ENCODE measurements at places on chromosomes 3 and 15.
A peak's percentile ranks its signal among the peaks of the same experiment; 100 is the strongest.

DNA sequence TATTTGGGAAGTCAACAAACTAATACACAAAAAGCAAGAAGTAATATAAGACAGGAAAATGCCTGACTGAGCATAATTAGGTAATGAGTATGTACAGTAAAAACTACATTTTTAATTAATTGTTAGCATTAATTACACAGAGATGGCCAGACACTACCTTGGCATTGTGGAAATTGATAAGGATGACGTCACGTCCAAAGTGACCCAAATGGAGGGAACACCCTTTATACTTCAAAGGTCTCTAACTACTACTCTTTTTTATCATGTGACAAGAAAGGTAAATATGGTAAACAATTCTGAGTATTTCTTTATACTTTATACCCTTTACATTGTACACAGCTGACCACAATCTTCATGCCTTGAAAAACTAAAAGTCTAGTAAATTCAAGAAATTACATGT is 22.4 kb upstream of the GUCA1C start:
- no peak for DNase-seq

DNA sequence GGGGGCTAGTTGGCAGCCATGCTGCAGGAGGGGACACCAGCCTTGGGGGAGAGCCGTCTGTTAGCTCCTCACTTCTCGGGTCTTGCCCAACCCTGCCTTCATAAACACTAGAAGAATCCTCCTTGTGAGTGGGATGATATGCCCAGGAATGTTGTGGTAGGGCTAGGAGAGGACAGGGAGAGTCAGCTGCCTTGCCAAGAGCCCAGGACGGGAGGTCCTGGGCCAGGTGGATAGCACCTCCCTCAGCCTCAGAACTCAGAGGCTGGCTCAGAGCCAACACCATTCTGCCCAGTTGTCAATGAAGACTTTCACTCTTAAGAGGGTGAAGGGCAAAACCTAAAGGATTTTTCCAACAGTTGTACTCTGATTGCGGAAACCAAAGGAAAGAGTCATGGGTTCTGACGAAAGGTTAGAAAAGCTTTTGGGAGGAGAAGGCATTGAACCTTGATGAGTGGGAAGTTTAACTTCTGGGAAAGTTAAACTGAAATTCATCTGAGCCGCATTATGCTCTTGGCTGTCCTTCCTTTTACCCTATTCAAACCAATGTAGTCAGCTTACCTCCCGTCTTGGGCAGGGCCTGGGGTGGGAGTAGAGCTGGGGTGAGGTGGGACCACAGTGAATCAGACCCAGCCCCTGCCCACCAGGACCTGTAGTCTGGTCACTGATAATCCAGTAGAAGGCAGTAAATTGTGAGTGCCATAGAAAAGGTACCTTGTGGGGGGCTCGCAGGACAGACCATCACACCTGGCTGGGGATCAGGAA is 81.9 kb downstream of the FAM43A start:
- no peak for DNase-seq

DNA sequence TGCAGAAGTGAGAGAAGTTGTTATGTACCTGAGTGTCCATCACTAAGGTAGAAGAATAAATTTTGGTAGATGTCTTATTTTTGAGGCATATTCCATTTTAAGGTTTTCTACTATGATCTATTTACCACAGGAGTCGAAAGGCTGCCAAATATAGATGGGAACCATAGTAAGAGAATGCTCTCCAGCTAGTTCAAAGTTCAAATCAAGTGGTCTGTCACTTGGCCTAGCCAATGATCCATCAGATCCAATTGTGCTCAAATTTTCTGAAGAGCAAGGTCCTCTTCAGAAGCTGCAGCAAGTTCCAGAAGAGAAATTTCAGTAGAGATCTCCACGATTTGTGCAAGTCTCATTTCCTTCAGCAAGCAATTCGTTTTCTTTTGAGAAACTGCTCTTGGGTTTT is 10.9 kb downstream of the PROS1 start:
- DNase-seq: no peak

DNA sequence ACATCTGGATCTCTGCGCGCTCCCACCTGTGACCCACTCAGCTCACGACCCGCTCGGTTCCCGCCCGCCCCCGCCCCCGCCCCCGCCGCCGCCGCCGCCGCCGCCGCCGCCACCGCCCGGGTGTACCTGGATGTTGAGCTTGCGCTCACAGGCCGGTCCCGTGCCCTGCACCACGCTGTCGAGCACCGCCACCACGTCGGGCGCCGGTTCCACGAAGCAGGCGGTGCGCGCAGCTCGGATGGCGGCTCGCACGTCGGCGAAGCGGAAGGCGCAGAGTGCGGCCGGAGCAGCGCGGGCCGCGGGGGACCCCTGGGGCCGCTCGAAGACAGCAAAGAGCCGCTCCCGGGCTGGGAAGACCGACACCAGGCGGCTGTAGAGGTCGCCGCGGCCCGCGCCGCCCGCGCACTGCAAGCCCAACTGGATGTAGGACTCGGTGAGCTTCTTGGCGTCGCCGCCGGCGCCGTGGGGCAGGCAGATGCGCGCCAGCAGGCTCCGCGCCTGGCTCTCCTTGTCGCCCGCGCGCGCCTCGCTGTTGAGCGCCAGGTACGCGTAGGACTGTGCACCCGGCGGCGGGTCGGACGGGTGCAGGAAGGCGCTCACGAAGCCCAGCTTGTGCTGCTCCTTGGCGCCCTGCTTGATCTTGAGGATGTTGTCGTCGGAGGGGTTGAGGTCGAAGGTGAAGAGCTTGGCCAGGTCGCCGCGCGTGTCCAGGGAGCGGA is 1.1 kb downstream of the PLXND1 start:
- peak; percentile 67 for DNase-seq

DNA sequence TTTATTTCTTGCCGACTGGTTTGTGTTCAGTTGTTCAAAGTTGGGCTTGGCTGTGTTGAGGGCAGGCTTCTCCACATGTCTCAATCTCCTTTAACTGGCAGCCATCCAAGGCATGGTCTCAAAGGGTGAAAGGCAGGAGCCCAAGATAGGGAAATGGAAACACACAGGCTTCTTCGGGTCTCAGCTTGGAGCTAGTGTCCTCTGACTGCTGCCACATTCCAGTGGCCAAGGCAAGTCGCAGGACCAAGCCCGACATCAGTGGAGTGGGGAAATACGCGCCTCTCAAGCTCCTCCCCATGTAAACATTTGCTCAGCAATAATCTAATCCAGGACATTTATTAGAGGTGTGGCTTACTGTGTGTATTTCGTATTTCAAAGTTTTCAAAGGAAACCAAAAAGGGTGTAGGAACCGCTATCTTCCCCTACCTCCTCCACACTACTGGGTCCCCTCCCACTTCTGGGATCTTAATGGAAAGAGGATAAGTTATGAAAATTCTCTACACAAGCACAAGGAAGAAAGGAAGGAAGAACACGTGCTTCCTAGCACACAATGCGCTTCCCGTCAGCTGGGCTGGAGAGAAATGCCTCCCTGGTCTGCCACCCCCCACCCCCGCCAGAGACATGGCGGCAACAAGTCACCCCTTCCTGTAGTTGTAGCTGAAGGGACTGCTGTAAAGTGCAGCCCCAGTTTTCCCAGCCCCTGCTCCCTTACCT is 181.7 kb downstream of the FAM43A start:
- peak; percentile 44 for DNase-seq

- no peak for DNase-seq
These were observed 10.3 kb downstream of the LIPC start for GRCh38 chr15:58442122-58442521.

DNA sequence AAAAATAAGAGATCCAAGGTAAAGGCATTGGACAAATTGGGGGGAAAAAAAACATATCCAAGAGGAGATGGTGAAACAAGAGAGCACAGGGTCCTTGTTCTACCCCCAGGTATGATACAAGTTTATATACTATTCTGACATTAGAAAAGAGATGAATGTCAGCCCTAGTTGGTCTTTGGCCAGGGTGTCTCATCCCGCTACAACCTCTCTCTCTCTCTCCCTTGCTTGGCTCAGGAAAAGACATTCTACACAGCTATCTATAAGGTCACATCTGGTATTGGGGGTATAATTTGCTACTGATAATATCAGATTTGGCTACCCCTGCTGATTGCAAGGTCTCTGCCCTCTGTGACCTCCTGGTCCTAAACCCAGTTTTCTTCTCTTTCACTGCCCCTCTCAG is 117.2 kb downstream of the GOLIM4 start:
- DNase-seq: no peak

DNA sequence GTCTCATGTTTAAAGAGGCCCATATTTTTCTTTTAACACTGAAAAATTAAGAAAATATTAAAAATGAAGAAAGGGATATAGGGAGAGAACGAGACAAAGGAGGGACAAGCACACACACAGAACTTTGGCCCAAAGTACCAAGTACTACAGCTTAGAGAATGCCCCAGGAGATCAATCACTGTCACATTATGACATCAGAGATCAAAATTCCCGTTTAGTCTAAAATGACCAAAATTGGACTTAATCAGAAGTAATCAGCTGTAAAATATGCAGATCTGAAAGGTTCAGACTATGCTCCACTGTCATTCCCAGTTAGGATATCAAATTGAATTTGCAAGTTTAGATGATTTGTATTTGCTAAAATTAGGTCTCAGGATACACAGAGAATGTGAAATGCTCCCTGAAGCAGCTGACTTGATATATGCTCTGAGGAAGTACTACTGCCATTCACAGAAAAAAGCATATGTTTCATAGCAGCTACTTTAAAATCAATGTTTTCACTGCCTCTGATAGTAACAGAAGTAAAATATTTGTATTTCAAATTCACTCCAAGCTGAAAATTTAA is 123.0 kb downstream of the PEAK1 start:
- DNase-seq: no peak

DNA sequence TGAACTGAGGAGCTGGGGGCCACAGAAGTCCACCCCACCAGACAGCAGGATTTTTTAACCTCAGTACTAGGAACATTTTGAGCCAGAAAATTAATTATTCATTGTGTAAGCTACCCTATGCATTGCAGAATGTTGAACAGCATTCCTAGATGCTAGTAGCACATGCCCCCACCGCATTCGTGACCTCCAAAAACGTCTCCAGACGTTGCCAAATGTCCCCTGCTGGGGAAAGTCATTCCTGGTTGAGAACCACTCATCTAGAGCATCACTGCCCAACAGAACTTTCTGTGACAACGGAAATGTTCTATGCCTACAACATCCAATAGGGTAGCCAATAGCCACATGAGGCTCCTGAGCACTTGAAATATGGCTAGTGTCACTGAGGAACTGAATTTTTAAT is 333.5 kb downstream of the FOXP1 start:
- DNase-seq: no peak

GRCh38 chr3:19256313-19256712 is 108.0 kb downstream of the KCNH8 start:
- no peak for DNase-seq

- DNase-seq: no peak
These were observed 5.5 kb upstream of the TPRG1 start for GRCh38 chr3:189166321-189166720.

- peak; percentile 89 for DNase-seq
These were observed at the start of gene CFAP92 for GRCh38 chr3:128993461-128994172. TSS of gene CFAP92 (minus strand) at chr3:128994076. CDS start at chr3:128993304, 772 bp downstream.

DNA sequence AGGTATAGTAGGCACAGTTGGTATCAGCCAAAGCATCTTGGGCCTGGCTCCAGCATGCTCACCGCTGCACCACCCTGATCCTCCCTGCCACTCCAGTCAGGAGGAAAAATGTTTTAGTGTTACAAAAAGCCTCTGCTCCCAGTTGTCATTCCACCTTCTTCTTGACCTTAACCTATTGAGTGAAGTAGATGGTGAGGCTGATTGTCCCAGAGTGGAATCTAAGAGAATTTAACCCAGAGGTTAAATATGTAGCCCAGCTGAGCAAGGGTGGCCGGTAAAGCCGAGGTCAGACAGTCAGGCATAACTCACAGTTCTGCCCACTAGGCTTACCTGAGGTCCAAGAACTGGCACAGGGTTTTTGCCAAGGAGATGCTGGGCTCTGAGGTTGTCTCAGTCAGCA is 30.7 kb upstream of the TNIK start:
- no peak for DNase-seq

DNA sequence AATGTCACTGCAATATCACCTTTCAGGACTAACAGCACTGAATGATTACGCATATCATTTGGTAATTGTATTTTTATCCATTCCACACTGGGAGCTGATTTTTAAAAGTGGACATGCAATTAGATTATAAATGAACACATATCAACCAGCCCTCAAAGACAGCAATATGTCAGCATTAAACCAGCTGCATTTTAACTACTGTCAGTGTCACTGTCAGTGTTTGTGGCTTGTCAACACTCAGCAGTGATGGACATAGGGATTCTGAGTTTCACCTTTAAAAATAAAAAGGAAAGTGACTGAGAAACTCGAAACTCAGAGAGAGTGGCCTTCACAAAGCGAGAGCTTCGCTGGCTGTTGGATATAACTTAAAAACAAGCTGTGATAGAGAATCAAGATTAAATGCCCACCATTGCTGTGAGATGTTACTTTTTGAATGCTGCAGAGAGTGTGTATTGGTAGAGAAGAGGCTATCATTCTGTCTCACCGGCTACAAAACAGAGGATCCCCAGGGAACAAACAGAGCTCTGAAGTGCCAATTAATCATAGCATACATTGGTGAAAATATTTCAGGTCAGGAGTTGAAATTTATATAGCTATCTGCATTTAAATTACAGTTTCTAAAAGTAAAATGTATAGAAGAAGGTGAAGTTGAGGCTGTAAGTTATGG is 635.8 kb downstream of the SQOR start:
- no peak for DNase-seq

DNA sequence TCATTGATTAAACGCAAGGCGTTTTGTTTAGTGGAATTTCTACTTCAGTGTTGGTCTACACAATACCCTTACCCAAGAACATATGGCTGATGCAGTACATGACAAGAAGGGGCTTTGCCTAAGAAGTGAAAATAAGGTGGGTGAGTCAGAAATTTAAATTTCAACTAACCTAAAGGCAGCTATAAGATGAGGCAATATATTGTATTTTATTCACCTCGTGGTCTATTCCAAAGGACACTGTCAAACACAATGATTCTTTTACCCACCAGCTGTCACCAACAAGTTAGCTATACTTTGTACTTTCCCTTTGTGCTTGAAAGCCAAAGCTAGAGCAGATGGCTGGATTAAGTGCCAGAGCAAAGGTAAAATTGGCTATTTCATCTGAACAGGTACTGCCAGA is 10.9 kb upstream of the SETMAR start:
- no peak for DNase-seq

DNA sequence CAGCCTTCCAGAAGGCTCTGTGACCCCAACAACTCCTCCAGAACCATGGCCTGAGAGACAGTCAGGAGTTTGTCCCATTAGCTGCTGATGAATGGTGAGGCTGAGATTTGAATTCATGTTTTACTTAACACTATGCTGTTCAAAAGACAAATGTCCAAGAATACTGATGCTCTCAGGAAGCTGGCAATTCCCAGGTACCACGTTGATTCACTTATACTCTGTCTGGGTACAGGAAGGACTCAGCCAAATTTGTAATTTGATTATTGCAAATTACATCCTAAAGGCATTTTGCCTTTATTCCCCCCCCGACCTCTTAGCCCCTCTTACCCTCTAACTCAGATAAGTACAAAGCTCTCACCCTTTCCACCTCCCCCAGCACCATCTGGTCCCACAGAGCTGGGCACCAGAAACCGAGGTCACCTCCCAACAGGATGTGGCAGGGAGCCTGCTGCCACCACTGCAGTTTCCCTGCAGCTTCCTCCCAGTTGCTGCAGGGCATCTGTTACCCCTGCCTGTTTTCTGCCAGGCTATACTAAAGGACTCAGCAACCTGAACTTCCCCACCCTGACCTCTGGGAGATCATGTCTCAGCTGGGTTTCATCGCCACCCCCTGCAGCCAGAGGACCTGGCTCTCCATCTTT is 33.6 kb downstream of the EAF1 start:
- DNase-seq: no peak

All from Caco-2 (cell line).